ENCODE measurements at places on chromosomes 2 and 18.

- no peak for DNase-seq
These were observed 570.8 kb upstream of the GYPC start for GRCh38 chr2:126085011-126085795.

DNA sequence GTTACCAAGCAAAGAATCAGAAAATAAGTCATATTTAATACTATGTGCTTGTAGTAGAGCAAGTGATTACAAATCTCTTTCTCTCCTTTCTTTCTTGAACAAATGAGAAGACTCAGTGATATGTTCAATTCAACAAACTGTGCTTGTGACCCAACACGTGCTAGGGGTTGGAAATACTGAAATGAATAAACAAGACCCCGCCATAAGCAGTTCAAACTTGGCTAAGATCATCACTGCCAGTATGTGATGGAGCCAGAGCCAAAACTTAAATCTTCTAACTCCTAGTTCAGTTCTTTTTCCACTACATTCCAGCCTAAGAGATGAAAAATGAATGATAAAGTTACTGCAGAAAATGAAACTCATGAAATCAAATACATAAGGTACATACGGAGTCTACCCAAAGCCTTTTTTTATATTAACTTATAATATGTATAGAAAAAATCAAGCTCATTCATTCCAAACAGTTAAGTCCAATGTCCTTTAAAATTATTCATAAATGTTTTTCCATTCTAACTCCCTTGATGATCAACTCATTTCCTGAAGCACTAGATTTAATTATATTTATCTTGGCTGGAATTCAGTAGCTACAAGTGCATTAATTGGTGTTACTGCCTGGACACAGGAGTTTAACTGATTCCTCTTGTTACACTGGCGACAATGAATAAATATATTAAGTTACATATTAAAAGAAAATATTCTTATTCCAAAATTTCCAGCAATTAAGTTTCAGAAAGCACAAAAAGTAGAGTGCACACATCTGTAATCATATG, 36.0 kb downstream of the GALNT3 start:
- no peak for DNase-seq

- DNase-seq, result no peak
These were observed 553 bp downstream of the TIGD1 start for GRCh38 chr2:232549655-232550353.

DNA sequence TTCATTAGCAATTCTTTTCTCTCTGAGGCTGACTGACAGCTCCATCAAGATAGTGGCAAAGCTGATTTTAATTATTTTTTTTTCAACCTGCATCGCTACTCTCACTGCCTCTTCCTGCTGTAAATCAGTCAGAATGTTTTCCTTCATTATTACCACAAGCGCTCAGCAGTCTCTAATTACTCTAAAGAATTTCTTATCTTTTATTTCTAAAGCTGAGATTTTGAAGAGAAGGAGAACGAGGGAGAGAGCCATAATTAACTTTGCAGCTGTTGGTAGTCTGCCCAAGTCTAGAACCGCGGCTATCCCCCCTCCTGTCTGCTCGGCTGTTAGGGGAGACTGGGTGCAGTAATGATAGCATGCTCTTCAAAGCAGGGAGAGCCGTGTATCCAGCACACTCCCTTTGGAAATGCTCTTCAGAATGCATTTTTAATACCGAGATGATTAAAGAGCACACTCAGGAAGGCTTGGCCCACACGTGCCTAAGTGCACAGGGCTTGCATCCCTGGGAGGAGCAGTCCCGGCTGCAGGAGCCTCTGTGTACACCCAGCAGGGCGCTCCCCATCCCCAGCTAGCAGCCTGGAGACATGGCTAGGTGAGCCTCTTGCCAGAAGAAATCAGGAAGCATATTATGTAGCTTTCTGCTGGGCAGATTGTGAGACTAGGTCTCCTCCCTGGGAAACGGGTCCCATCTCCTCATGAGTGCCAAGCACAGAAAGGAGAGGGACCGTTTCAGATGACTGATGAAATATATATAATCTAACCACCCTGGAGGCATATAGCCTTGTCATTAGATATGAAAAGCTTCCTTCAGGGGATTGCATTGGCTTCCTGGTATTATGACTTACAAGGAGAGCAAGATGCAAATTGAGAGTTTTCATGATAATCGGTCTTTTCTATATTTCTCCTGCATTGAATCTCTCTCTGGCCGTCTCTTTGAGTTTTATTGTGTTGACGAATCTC, 555.2 kb downstream of the CMPK2 start:
- DNase-seq, result no peak

- no peak for DNase-seq
These were observed 111.7 kb downstream of the BCL2 start for GRCh38 chr18:63207835-63208234.

Measured in RCC 7860 (cell line).